A673 (cell line): ENCODE measurements at places on chromosomes 6 and 20. TPM values are rescaled to one million over a fixed set of nuclear protein-coding genes. Genes with fewer than 3 reads are reported as not detected.

Gene SLC24A3
- total RNA-seq: 46.0 and 47.8 TPM in 2 replicates

Gene TSHZ2
- 4.1 and 7.3 TPM in 2 replicates for total RNA-seq

Gene AFDN
- 107 and 114 TPM in 2 replicates for total RNA-seq

Gene CCDC170
- total RNA-seq: 0.17 and 0.55 TPM in 2 replicates

Gene OR12D3
- total RNA-seq: not detected in 2 replicates

Gene MRPL2
- 95.8 and 127 TPM in 2 replicates for total RNA-seq

Gene OLIG3
- total RNA-seq: not detected in 2 replicates

Gene VSX1
- total RNA-seq: not detected in 2 replicates

Gene MUC22
- total RNA-seq: not detected in 2 replicates

Gene MCCD1
- not detected in 2 replicates for total RNA-seq

Gene PREX1
- 145 and 174 TPM in 2 replicates for total RNA-seq

Gene TMEM200A
- total RNA-seq: 2.0 and 2.3 TPM in 2 replicates

Gene PRR18
- 0.17 and 0.50 TPM in 2 replicates for total RNA-seq

Gene BPI
- total RNA-seq: not detected in 2 replicates

GRCh38 chr6:87105823-87106222 is 10.9 kb upstream of the CGA start:
- no peak overlapping the region for H3K4me3 ChIP-seq
- DNase-seq: no peak
- no peaks in the 10 kb centered on the region for H3K4me1 ChIP-seq
- H3K36me3 ChIP-seq: no peaks in the 10 kb centered on the region
- no peaks in the 10 kb centered on the region for H3K27me3 ChIP-seq
- no peak overlapping the region for H3K27ac ChIP-seq

- DNase-seq: no peak
- peak overlapping the region; percentile 74 for H3K4me3 ChIP-seq
- H3K27me3 ChIP-seq: peaks cover 35% of the 10 kb centered on the region
- H3K27ac ChIP-seq: peak overlapping the region; percentile 20
- H3K36me3 ChIP-seq: no peaks in the 10 kb centered on the region
- peaks cover 11% of the 10 kb centered on the region for H3K4me1 ChIP-seq
These were observed 516 bp downstream of the LRRC1 start for GRCh38 chr6:53795340-53795701.

GRCh38 chr20:1975291-1975690 is 18.6 kb downstream of the PDYN start:
- H3K36me3 ChIP-seq: no peaks in the 10 kb centered on the region
- no peaks in the 10 kb centered on the region for H3K4me1 ChIP-seq
- DNase-seq: no peak

GRCh38 chr20:52829111-52829510 is 143.0 kb upstream of the TSHZ2 start:
- no peaks in the 10 kb centered on the region for H3K27me3 ChIP-seq
- H3K36me3 ChIP-seq: no peaks in the 10 kb centered on the region
- H3K4me3 ChIP-seq: no peak overlapping the region

DNA sequence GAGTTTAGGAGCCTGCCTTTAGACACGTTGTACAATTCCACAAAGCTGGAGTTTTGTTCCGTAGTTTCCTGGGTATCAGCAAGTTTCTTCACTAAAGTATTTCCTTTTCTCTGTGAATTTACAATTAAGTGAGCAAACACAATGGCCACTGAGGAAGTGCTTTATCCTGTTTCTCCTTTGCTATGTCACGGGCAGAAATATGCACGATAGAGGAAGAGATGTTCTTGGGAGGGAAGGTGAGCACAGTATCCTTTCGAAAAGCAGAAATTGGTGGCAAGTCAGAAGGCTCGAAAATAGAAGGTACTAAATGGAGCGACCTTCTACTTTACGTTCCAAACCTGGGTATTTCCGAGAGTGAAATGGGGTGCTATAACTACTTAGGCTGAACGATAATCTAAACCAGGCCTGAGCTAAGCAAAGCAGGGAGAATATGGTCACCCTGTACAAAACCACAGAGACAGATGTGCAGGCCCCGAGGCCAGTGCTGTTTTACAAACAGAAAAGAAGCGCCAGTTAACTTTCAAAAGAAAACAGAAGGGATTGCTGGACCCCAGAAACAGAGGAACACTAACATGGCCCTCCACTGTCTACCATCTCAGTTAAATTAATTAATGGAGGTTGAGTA is 259.6 kb downstream of the TBC1D7 start:
- H3K27me3 ChIP-seq: no peaks in the 10 kb centered on the region
- no peaks in the 10 kb centered on the region for H3K4me1 ChIP-seq
- no peak for DNase-seq
- no peak overlapping the region for H3K27ac ChIP-seq
- H3K4me3 ChIP-seq: no peak overlapping the region

- DNase-seq: no peak
- no peak overlapping the region for H3K27ac ChIP-seq
- no peaks in the 10 kb centered on the region for H3K27me3 ChIP-seq
- H3K36me3 ChIP-seq: no peaks in the 10 kb centered on the region
These were observed 87.8 kb upstream of the HS3ST5 start for GRCh38 chr6:114430534-114431124.

GRCh38 chr20:44629542-44629941 is 22.0 kb downstream of the ADA start:
- no peak for DNase-seq
- peaks cover under 1% of the 10 kb centered on the region for H3K36me3 ChIP-seq
- no peaks in the 10 kb centered on the region for H3K27me3 ChIP-seq
- no peak overlapping the region for H3K4me3 ChIP-seq
- H3K4me1 ChIP-seq: no peaks in the 10 kb centered on the region
- no peak overlapping the region for H3K27ac ChIP-seq

DNA sequence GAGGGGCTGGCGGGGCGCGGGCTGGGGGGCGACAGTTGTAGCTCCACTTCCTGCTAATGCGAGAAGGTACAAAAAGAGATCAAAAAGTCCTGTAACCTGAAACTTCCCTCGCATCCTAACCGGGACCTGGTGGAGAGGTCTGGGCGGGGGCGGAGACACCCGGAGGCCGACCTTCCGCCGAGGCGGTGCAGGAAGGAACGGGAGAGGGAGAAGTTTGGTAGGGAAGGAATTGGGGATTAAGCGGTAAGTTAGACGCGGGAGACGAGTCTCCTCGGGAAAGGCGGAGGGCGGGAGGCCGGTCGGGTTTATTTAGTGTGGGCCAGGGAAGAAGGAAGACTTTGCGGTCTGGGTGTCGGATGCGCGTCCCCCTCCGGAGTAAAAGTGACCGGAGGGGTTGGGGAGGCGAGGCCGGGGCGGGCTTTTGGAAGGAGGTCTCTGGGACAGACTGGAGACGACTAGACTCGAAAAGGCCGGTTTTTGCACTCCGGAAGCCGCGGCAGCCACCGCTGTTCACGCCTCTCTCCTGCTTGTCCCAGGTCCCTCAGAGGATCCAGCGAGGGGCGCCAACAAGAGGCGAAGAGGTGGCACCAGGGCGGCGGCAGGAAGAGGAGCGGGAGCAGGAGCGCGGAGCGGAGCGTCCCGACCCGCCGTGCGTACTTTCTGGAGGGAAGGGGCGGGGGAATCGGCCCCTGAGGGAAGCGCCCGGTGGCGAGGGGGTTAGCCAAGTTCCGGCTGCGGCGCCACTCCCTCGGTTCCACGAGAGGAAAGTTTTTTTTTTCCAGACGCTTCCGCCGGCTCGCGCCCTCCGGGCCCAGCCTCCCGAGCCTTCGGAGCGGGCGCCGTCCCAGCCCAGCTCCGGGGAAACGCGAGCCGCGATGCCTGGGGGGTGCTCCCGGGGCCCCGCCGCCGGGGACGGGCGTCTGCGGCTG is 734 bp downstream of the TPBG start:
- peaks cover 5% of the 10 kb centered on the region for H3K36me3 ChIP-seq
- no peaks in the 10 kb centered on the region for H3K27me3 ChIP-seq
- H3K27ac ChIP-seq: peak overlapping the region; percentile 95
- peak; percentile 87 for DNase-seq
- H3K4me3 ChIP-seq: peak overlapping the region; percentile 83
- peaks cover 44% of the 10 kb centered on the region for H3K4me1 ChIP-seq

DNA sequence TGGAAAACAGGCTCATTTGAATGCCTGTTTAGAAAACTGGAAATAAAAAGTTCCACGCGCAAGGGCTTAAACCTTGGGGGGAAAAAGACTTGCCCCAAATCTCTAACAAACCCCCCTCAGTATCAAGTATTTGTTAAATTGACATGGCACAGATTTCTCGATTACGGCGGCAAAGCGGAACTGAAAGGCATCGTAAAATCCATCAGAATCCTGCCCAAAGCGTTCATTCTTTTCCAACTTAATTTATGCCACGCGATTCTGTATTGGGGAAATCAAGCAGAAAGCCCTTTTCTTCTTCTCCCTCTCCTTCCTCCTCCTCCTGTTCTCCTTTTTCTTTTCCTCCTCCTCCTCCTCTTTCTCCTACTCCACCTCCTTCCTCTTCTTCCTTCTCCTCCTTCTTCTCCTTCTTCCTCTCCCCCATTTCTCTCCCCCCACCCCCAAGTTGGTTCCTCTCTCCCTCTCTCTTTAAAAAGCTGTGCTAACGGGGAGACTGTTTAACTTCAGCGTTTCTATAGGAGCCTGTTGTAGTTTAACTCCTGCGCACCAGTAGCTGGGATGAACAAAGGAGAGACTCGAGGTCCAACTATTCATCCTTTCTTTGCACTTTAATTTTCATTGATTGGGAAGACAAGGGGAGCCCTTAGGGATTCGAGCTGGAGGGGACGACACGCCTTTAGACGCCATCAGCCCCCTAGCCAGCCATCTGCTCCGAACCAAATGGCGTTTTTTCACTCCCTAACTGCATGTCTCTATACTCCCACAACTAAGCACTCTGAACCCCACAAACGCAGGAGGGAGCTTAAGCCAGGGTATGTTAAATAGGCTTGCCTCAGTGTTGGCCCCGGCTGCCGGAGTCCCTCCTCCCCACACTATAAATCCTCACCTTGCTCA is 2.7 kb upstream of the DLL1 start:
- peaks cover 28% of the 10 kb centered on the region for H3K4me1 ChIP-seq
- peaks cover 93% of the 10 kb centered on the region for H3K27me3 ChIP-seq
- H3K4me3 ChIP-seq: peak overlapping the region; percentile 18
- DNase-seq: no peak
- H3K36me3 ChIP-seq: no peaks in the 10 kb centered on the region

- DNase-seq: no peak
- no peaks in the 10 kb centered on the region for H3K36me3 ChIP-seq
These were observed 174.2 kb upstream of the KCNG1 start for GRCh38 chr20:51196991-51197651.

- H3K4me3 ChIP-seq: no peak overlapping the region
- no peaks in the 10 kb centered on the region for H3K27me3 ChIP-seq
- no peak for DNase-seq
- H3K27ac ChIP-seq: no peak overlapping the region
- peaks cover 6% of the 10 kb centered on the region for H3K4me1 ChIP-seq
These were observed 93.7 kb downstream of the ZFAND3 start for GRCh38 chr6:37913210-37913609.

- no peaks in the 10 kb centered on the region for H3K4me1 ChIP-seq
- no peak overlapping the region for H3K4me3 ChIP-seq
- H3K27ac ChIP-seq: no peak overlapping the region
- no peaks in the 10 kb centered on the region for H3K27me3 ChIP-seq
- no peaks in the 10 kb centered on the region for H3K36me3 ChIP-seq
These were observed 6.2 kb downstream of the GDF5 start for GRCh38 chr20:35431621-35432429.

DNA sequence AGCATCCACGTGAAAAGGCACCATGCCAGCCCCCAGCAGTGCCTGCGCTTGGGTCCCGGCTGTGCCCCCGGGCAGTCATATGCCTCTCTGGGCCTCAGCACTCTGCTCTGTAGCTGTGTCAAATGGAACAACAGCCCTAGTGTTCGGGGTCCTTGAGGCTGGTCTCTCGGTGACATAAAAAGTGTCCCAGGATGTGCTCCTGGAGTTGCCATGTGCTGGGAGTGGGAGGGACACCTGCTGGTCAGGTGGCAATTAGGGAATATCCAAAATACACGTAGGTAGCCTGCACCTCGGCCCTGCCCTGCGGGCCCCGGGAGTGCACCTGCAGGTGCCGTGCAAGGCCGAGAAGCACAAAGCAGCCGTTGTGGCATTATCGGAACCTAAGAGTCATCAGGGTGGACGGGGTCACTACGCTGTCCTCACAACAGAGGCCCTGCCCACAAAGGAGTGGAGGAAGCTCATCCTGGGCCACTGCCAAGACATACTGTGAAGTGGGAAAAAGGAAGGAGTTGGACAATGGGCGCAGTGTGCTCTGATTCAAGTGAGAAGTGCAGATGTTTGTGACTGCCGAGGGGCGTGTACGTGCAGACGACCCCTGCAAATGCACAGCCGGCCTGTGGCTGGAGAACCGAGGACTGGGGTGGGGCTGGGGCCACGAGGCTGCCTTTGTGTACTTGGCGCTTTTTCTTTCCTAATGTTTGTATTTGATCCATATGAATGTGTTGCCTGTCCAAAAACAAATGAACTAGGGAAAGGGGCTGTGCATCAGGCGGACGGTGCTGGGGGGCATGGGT is 24.6 kb downstream of the SLCO4A1 start:
- no peak overlapping the region for H3K4me3 ChIP-seq
- H3K27ac ChIP-seq: no peak overlapping the region
- H3K27me3 ChIP-seq: no peaks in the 10 kb centered on the region
- DNase-seq: peak; percentile 39
- no peaks in the 10 kb centered on the region for H3K4me1 ChIP-seq
- peaks cover 31% of the 10 kb centered on the region for H3K36me3 ChIP-seq

GRCh38 chr20:34983995-34984735 is 28.5 kb downstream of the MYH7B start:
- H3K36me3 ChIP-seq: no peaks in the 10 kb centered on the region
- no peak overlapping the region for H3K27ac ChIP-seq
- H3K27me3 ChIP-seq: no peaks in the 10 kb centered on the region
- H3K4me1 ChIP-seq: no peaks in the 10 kb centered on the region
- no peak for DNase-seq

DNA sequence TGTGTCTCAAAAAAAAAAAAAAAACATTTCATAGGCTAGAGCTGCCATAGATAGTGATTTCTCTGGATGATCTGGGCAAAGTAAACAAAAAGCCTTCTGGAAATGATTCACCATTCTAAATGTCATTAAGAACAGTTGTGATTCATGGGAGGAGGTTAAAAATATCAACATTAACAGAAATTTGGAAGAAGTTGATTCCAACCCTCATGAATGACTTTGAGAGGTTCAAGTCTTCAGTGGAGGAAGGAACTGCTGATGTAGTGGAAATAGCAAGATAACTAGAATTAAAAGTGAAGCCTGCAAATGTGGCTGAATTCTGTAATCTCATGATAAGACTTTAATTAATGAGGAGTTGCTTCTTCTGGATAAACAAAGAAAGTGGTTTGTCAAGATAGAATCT is 26.8 kb upstream of the MMP24 start:
- H3K4me1 ChIP-seq: no peaks in the 10 kb centered on the region
- no peak overlapping the region for H3K4me3 ChIP-seq
- no peak overlapping the region for H3K27ac ChIP-seq
- H3K27me3 ChIP-seq: no peaks in the 10 kb centered on the region

DNA sequence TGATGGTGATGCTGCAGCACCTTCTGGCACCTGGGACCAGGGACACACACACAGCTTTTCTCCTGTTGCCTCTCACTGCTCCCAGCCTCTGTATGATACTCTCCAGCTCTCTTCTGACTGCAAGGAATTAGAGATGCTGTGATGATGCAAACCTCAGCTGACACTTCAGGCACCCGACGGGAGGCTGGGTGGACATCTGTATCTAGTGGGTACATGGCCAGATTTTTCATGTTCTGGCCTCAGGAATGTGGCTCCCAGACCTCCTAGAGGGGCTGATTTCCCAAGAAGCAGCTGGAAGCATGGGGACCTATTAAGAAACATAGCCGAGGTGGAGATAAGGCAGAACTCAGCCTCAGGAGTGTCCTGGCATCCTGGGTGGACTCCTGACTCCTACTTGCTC is 6.8 kb upstream of the EPB41L1 start:
- H3K4me3 ChIP-seq: no peak overlapping the region
- H3K4me1 ChIP-seq: no peaks in the 10 kb centered on the region
- no peaks in the 10 kb centered on the region for H3K27me3 ChIP-seq
- no peak for DNase-seq
